Astrocyte of the hippocampus (primary cell): ENCODE measurements at places on chromosomes 6 and 20.

- peak; percentile 69 for DNase-seq
These were observed 3.5 kb upstream of the HTR1B start for GRCh38 chr6:77466451-77467437.

- peak; percentile 85 for DNase-seq
These were observed 315.8 kb upstream of the SOX4 start for GRCh38 chr6:21277601-21278374.

- no peak for DNase-seq
These were observed 30.7 kb downstream of the TRAM2 start for GRCh38 chr6:52546192-52546591.

GRCh38 chr6:25387911-25388310 is 108.7 kb downstream of the CARMIL1 start:
- no peak for DNase-seq

GRCh38 chr6:105874835-105875626 is 211.1 kb upstream of the PRDM1 start:
- no peak for DNase-seq

GRCh38 chr6:11437824-11438459 is 99.6 kb upstream of the TMEM170B start:
- DNase-seq: no peak

DNA sequence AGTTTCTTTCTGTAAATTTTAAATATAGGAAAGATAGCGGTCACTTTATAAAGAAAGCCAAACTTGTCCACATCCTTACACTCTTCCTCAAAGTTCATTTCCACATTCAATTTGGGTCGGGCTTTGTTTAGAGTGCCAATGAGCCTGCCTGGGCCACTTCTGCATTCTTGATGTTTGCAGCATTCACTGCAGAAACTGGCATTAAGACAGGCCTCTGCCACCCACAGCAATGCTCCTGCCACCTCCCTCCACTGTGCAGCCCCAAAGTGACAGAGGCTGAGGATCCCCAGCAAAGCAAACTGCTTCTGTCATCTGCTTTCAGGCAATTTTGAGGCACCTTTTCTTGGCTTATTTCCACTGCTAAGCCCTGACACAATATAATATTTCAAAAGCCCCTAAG is 61.2 kb downstream of the TNFAIP3 start:
- no peak for DNase-seq

DNA sequence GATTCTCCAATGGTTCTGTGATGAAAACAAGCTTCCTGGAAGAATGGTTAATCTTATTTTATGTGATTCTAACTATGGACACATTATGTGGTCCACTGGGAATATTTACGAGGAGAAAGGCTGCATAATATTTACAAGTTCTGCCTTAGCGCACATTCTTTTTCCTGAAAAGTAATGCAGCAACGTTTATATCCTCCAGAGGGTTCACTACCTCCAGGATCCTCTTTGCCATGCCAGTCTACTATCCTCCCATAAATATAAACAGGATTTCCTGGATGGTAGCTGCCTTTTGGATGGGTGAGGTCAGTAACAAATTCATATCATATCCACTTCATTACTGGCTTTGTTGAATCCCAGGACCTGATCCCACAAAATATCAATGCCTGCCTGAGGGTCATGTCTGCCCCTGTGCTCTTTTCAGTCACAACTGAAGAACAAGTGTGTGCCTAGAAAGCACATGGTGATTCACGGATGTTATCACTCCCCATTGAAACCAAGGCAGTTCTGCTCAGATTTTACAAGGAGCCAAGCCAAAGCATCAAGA is 30.4 kb downstream of the ADGRF5 start:
- DNase-seq: no peak

- no peak for DNase-seq
These were observed 546.5 kb downstream of the PRKN start for GRCh38 chr6:162181111-162181510.

DNA sequence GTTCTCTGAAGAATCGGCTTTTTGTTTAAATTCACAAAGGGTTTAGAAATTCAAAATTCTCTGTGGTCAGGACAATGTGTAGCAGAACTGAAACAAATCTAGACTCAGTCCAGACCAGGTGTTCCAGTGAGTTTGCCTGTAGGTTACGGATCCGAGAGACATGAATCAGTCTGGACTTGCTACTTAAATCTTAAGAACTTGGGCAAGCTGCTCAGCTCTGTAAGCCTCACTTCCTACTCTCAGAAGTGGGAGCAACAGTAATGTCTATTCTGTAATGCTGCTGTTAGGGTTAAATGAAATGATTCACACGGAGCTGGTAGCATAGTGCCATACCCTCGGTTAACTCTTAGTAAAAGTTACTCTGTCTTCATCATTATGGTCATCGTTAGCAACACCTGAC is 37.7 kb downstream of the HECA start:
- DNase-seq: no peak

DNA sequence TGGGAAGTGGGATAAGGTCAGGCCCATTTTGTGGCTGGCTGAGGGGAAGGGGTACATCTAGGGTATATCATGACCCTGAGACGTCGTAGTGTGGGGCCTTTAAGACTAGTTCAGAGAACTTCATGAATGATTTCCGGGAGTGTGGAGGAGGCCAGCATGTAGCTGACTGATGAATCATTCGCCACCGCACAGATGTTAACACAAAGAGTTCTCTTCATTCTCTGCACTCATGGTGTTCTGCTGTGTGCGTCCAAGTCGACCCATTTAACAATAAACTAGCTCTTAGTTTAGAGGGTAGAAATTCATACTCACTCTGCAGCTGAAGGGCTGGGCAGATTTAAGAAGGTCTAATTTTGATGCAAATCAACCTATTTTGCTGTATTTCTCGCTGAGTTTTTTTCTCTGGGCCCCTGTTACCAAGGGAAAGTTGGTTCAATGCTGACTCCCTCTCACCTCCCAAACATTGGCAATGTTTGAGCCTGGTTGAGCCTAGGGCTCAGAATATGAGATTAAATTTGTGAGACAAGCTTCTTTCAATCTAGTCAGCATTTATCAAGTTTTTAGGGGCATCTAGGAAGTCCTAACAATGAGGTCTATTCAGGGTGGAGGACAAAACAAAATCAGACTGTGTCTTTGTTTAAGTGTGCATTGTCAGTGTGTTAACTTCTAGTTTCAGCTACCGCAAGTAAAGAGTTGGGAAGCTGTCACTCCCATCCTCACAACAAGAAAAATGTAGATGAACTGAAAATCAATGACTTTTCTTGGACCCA is 106.8 kb upstream of the CBLN4 start:
- DNase-seq: peak; percentile 34

- DNase-seq: no peak
These were observed 98.9 kb downstream of the PDSS2 start for GRCh38 chr6:107360476-107360875.

- no peak for DNase-seq
These were observed 86.3 kb downstream of the SLC22A23 start for GRCh38 chr6:3370361-3371221.

- DNase-seq: peak; percentile 31
These were observed 57.5 kb upstream of the FUCA2 start for GRCh38 chr6:143569040-143569439.

- DNase-seq: no peak
These were observed 382.6 kb upstream of the JAG1 start for GRCh38 chr20:11056414-11056813.

- DNase-seq: peak; percentile 32
These were observed 193.3 kb downstream of the TMEM200A start for GRCh38 chr6:130559166-130559565.

- DNase-seq: peak; percentile 77
These were observed 8.8 kb downstream of the CDKAL1 start for GRCh38 chr6:20542927-20543602.

- no peak for DNase-seq
These were observed 345.1 kb downstream of the SAMD5 start for GRCh38 chr6:147853574-147853973.
